ENCODE measurements at places on chromosomes 1 and 21.

DNA sequence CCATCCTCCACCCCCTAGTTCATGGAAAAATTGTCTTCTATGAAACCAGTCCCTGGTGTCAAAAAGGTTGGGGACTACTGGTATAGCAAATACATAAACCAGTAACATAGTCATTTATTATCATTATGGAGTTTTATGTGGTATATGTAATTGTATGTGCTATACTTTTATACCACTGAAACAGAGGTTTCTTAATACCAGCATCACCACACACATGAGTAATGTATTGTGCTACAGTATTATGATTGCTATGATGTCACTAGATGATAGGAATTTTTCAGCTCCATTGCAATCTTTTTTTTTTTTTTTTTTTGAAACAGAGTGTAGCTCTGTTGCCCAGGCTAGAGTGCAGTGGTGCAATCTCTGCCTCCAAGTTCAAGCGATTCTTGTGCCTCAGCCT is 5.7 kb upstream of the PAXBP1 start:
- no peak for DNase-seq

GRCh38 chr1:60583696-60584095 is 498.7 kb upstream of the NFIA start:
- DNase-seq: no peak

DNA sequence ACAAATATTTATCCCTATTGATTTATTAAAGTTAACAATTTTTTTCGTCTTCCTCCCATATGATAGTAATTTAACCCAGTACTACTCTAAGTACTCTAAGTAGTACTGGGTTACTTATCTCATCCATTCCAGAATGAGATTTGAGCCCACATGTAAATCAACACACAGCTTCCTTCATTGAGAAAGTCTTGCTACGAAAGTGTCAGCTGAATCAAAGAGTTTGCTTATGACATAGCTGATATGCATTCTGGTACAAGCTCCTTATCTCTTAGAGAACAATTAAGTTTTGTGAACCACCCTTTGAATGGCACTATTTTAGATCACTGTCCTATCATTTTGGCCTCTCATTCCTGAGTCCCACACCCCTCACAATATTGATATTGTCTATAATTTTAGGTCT is 2.4 kb upstream of the SLC44A3 start:
- DNase-seq: no peak

DNA sequence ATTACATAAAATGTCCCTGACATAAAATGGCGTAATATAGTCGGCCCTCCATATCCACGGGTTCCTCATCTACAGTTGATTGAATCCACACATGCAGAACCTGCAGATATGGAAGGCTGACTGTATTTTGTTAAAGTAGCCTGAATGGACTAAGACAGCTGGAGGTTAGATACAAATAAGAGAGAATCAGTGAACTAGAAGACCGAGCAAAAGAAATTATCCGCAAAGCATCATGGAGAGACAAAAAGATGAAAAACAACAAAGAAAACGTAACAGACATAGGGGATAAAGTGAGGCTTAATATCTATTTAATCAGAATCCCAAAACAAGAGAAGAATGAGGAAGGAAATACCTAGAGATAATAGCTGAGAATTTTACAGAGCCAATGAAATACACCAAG is 20.3 kb downstream of the LTN1 start:
- DNase-seq: no peak

GRCh38 chr1:237025358-237026074 is 16.5 kb upstream of the RYR2 start:
- no peak for DNase-seq

DNA sequence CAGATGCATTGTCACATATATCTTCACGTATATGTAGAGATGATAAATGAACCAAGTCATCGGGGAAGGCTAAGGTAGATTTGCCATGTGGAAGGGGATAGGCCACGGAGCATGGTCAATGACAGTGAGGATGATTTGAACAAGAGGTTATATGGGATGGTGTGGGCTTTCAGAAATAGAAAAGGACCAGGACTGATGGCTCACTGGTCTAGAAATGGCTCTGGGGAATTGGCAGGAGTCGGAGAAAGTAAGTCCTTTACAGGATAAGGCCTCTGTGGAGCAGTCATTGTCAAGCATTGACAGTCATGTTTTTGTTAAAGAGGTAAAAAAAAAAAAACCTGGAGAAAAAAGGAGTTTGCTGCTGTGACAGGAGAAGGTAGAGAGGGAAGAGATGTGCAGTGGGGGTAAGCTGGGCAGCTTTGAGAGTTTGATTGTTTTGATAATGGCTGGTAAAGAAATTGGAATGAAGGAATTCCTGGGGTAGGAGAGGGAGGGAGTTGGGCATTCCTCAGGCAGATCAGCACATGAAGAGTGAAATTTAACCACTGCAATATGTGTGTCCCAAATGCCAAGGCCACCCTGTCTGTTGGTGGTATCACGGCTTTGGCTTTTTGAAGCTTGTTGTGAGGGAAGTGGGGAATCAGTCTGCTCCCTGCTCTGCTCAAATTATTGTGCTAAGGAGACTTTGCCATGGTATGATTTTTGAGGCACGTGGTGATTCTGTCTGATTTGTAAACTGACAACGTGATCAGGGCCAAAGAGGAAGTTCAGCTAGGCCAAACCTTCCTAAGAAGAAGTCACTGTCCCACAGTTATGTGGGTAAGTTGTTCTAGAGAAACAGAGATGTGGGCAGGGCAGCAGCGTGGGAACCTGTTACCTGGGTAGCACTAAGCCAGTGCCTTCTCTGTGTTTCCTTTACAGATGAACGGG is 26.0 kb downstream of the MACF1 start:
- DNase-seq: no peak

DNA sequence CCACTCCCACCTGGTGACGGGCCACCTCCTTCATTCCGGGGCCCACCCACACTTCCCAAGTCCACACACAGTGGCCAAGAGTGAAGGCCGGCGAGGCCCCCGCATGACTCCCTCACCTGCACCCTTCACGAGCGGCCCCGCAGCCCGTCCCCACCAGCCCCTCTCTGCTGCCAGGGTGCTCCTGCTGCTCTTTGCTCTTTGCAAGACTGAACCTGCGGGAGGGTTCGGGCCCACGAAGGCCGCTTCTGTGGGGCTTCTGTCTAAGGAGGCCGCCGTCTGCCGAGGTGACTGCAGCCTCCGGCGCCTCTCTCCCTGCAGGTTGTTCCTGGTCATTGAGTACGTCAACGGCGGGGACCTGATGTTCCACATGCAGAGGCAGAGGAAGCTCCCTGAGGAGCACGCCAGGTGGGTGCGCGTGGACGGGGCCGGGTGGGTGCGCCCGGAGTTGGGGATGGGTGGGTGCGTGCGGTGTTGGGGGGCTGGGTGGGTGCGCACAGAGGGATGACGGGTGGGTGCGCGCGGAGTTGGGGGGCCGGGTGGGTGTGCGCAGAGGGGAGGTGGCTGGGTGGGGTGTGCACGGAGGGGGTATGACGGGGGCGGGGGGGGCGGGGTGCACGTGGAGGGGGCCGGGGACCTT is 25.3 kb downstream of the FAAP20 start:
- no peak for DNase-seq

DNA sequence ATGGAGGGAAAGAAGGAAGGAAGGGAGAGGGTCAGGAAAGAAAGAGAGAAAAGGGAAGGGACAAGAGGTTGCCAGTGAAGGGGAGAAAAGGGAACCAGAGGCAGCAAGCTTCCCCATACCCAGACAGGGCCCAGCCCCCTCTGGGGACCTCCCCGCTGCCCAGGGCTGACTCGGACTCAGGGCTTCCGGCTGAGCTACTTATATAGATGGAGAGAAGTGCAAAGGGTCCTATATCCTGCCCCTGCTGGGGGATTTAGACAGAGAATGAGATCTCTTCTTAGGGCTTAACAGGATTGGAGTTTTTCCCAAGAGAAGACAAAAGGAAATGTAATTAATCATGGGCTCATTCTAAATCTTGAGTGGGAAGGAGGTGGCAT is at the start of gene ETV3L:
Gene ETV3L, minus strand, starts transcription at position 176 of the 377 bp plus-strand sequence. CDS start 285 bp downstream, outside the sequence.
- no peak for DNase-seq

DNA sequence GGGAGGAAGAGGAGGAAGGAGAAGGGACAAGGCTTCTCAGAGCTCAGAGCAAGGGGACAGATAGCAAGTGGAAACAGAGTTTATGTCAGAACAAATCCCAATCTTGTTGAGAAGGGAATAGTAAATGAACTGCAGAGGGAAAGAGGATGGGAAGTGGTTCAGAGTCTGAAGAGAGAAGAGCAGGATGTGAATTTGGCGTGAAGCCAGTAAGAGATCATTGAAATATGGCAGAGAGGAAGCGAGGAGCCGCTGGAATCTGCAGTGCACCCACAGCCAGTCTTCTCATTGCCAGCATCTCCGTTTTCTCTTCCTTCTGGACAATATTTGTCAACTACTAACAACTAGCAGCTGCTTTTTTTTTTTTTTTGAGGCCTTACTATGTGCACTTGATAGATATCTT is 19.1 kb downstream of the OLFML3 start:
- no peak for DNase-seq

DNA sequence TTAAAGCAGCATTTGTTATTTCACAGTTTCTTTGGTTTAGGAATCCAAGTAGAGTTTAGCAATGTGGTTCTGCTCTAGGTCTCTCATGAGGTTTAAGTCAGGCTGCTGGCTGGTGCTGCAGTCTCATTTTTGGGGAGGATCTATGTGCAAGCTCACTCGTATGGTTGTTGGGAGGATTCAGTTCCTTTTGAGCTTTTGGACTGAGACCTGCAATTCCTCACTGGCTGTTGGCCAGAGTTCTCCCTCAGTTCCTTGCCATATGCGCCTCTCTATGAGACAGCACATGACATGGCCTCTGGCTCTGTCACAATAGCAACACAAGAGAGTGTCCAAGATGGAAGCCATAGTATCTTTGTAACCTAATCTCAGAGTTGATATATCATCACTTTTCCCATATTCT is 91.0 kb downstream of the OLFML2B start:
- no peak for DNase-seq

DNA sequence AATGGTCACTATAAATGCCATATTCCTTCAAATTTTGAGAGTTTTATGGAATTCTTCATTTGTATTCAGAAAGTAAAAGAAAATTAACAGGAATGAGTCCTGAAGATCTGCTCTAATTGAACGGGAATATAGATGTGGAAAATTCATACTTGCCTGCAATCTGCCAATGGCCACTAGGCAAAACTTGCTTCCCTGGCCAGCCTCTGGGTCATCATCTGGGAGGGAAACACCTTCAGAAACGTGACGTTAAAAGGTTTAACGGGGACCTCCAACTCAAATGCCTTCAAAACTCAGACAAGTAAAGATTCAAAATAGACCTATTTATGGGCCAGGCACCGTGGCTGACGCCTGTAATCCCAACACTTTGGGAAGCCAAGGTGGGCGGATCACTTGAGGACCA is 21.7 kb upstream of the CTSK start:
- DNase-seq: no peak
